Neural progenitor cell (in vitro differentiated cells): ENCODE measurements at places on chromosomes 5 and 9. TPM values are rescaled to one million over a fixed set of nuclear protein-coding genes. Genes with fewer than 3 reads are reported as not detected.

GRCh38 chr5:61666064-61666621, 334.1 kb downstream of the ZSWIM6 start:
- H3K36me3 ChIP-seq: no peaks in the 10 kb centered on the region
- H3K4me3 ChIP-seq: no peak overlapping the region
- no peaks in the 10 kb centered on the region for H3K4me1 ChIP-seq

DNA sequence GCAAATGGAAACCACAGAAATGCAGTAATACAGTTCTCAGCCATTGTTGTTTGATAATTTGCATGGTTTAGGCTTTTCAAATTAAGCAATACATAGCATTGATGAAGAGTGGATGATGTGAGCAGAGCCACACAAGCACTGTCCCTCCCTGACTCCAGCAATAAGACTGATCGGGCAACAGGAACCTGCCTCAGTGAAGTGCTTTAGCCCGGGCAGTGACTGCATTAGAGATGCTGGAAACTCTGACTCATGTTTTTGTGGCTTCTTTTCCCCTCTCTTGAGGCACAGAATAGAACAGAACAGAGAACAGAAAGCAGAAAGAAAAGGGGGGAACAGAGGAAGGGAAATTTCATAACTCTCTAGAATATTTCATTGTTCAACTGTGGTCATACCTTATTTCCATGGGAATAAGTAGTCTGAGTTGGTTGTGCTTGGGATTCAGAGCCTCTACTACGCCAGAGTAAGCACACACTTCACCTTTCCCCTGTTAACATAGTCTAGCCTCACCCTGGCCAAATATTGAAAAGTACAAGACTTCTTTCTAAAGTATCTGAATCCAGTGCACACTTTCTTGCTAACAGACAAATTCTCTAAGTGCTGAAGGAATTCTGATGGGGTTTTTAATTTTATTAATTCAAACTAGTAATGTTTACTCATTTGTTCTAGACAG, 164.8 kb upstream of the VCAN start:
- no peaks in the 10 kb centered on the region for H3K27me3 ChIP-seq
- no peaks in the 10 kb centered on the region for H3K4me1 ChIP-seq
- no peaks in the 10 kb centered on the region for H3K36me3 ChIP-seq
- no peak for DNase-seq
- no peak overlapping the region for H3K4me3 ChIP-seq
- H3K27ac ChIP-seq: no peak overlapping the region

The DND1 gene
- total RNA-seq: 0.37 and 1.1 TPM in 2 replicates

DNA sequence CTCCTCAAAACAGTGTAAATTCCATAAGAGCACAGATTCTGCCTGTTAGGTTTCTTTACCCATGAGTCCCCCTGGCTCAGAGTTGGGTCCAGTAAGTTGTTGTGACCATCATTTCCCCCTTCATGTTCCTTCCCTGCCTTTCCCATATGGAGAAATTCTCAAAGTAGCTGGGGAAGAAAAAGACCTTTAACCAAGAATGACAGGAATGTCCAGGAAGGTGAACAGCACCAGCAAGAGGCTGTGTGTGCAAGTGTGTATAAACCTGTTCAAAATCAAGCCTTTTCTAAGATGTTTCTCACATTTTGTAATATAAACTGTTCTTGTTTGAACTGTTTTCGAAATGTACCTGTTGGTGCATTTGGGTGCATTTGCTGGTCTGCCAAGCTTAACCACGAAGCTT, 238.2 kb downstream of the SLIT3 start:
- H3K4me3 ChIP-seq: no peak overlapping the region
- peaks cover 19% of the 10 kb centered on the region for H3K4me1 ChIP-seq
- H3K27ac ChIP-seq: no peak overlapping the region
- DNase-seq: no peak
- H3K27me3 ChIP-seq: no peaks in the 10 kb centered on the region

The TMEM215 gene
- total RNA-seq: not detected in 2 replicates

- H3K27ac ChIP-seq: no peak overlapping the region
- H3K36me3 ChIP-seq: no peaks in the 10 kb centered on the region
- no peaks in the 10 kb centered on the region for H3K4me1 ChIP-seq
- no peak overlapping the region for H3K4me3 ChIP-seq
- DNase-seq: no peak
- no peaks in the 10 kb centered on the region for H3K27me3 ChIP-seq
These were observed 562.6 kb downstream of the ANXA1 start for GRCh38 chr9:73714294-73714693.

GRCh38 chr9:34663303-34663605, 797 bp upstream of the CCL27 start:
- no peaks in the 10 kb centered on the region for H3K27me3 ChIP-seq
- no peak overlapping the region for H3K4me3 ChIP-seq
- no peak overlapping the region for H3K27ac ChIP-seq
- H3K4me1 ChIP-seq: peaks cover 4% of the 10 kb centered on the region
- H3K36me3 ChIP-seq: no peaks in the 10 kb centered on the region
- no peak for DNase-seq

GRCh38 chr9:131965103-131965502, 114.6 kb downstream of the MED27 start:
- H3K4me1 ChIP-seq: peaks cover 25% of the 10 kb centered on the region
- H3K4me3 ChIP-seq: no peak overlapping the region
- no peak overlapping the region for H3K27ac ChIP-seq
- no peaks in the 10 kb centered on the region for H3K27me3 ChIP-seq
